Nucleus accumbens (tissue), 56 donors: ENCODE measurements at places on chromosomes 7 and 10.

DNA sequence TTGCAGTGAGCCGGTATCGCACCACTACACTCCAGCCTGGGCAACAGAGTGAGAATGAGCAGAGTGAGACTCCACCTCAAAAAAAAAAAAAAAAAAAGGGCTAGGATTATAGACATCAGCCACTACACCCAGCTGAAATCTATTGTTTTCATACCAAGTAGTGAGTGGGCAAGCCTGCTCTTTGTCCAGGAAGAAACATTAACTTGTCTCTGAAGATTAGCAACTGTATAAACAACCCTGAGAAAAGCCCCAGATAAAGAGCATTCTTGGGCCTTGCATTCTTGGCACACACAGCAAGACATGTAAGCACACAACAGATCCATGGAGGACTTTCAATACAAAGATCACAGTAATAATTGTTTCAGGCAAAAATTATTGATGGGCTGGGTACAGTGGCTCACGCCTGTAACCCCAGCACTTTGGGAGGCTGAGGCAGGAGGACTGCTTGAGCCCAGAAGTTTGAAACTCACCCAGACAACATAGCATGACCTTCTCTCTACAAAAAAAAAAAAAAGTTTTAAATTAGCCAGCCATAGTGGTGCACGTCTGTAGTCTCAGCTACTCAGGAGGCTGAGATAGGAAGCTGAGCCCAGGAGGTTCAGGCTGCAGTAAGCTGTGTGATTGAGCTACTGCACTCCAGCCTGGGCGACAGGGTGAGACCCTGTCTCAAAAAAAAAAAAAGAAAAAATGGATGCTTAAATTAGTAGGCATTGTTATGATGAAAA, 4.4 kb downstream of the PSPH start:
- DNase-seq, result no peak

DNA sequence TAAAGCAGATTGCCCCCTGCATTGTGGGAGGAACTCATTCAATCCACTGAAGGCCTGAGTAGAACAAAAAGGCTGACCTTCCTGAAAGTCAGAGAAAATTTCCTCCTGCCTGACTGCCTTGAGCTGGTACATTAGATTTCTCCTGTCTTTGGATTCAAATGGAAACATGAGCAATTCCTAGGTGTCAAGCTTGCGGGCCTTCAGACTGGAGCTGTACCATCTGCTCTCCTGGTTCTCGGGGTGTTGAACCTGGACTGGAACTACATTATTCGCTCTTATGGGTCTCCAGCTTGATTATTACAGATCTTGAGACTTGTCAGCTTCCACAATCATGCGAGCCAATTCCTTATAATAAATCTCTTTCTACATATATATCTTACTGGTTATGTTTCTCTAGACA, 173.6 kb upstream of the STEAP4 start:
- DNase-seq, result no peak

DNA sequence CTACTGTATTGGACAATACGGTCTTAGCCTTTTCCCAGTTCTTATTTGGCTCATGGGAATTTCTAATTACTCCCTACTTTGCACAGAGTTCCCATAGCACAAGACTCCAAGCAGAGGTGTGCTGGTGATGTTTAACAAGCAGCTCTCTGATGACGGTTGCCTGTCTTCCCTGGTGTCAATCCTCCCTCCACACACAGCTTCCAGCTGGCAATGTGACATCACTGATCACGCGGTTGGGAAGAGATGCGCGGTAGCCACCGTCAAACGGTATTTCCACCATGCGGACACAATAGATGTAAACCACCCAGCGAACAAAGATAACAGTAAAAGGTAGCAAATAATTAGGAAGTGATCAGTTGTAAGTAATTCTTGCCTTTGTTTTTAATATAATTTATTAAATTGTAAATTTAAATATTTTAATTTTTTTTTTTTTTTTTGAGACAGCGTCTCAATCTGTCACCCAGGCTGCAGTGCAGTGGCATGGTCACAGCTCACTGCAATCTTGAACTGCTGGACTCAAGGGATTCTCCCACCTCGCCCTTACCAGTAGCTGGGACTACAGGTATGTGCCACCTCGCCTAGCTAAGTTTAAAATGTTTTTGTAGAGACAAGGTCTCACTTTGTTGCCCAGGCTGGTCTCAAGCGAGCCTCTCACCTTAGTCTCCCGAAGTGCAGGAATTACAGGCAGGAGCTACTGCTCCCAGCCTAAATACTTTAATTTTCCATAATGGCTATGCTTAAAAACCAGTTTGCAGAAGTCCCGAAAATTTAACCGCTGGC, 36.3 kb upstream of the IL15RA start:
- no peak for DNase-seq

DNA sequence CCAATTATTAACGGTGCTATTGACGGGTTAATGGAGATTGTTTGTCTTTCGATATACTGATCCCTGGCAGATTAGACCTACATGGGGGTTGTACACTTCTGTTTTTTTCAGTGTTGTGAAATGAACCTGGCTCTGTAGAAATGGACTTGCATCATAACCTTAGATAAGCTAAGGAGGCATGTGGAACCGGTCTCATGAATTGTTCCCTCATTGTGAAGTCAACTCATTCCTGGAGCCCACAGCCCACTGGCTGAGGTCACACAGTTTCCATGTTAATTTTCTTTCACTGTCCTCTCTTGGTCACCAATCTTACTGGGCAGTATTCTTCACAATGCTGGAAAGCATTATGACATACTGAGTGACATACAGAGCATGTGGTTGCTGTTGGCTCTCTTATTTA, 202.8 kb downstream of the BMPER start:
- DNase-seq, result no peak
